ENCODE measurements at places on chromosomes 1 and 21. TPM values are rescaled to one million over a fixed set of nuclear protein-coding genes. Genes with fewer than 3 reads are reported as not detected.

DNA sequence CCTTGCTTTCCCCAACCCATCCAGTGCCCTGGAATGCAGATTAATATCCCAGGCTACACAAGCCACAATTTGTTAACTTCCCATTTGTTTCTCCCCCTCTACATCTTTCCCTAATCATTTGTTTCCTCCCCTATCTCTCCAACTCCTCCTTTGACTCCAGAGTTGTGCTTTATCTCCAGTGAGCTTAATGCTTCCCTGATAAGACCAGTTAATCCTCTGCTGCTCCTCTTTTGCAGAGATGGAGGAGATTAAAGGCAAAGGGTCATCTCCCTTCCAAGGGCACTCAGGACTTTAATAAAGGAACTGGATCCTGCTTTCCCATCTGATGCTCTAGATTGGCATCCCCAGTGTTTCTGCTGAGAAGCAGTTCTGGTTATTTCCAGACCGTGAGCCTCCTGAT lies 7.1 kb downstream of the FAM78B start:
- H3K36me3 ChIP-seq = no peaks in the 10 kb centered on the region
- no peaks in the 10 kb centered on the region for H3K4me1 ChIP-seq
- no peak for DNase-seq
- H3K27ac ChIP-seq = no peak overlapping the region
- H3K27me3 ChIP-seq = no peaks in the 10 kb centered on the region

GRCh38 chr1:159835862-159836525 lies 9.3 kb downstream of the SLAMF8 start:
- H3K4me1 ChIP-seq = peaks cover 2% of the 10 kb centered on the region
- H3K27me3 ChIP-seq = no peaks in the 10 kb centered on the region

DNA sequence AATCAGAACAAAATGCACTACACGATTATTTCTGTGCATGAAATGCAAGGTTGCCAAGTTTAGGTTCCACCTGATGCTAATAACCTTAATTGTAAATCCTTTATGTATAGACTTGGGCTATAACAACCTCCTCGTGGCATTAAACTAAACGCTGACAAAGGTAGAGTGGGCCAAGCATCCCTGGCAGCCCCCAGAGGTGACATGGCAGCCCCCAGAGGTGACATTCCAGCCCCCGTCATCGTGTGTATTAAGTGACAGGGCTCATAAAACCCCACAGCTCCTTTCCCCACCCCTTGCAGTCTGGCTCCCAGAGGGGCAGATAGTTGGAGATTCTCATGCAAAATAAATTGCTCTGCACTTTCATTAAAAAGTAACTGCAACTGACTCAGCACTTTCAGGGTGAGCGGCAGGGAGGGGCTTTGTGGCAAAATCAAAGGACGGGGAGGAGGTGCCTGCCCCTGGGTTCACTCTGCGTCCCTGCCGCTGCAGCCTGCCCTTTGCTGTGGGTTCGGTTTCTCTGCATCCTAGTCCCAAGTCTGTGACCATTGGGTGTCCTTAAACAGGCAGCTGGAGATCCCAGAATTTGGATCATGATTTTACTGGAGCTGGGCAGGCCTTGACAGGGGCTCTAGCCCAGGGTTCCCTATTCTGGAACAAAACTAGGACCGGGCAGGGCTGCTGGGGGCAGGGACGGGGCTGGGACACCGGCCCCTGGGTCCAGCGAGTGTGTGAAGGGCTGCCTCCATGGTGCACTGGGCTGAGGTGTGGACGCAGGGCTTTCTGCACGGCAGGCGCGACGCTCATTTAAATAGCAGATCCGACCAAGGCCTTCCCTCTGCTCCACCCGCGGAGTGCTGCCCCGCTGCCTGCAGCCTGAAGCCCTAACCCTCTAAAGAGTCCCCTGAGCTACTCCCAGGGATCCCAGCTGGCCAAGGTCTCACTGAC lies 234.9 kb upstream of the VAMP3 start:
- no peak for DNase-seq
- H3K4me1 ChIP-seq = no peaks in the 10 kb centered on the region
- H3K36me3 ChIP-seq = no peaks in the 10 kb centered on the region
- no peak overlapping the region for H3K27ac ChIP-seq

DNA sequence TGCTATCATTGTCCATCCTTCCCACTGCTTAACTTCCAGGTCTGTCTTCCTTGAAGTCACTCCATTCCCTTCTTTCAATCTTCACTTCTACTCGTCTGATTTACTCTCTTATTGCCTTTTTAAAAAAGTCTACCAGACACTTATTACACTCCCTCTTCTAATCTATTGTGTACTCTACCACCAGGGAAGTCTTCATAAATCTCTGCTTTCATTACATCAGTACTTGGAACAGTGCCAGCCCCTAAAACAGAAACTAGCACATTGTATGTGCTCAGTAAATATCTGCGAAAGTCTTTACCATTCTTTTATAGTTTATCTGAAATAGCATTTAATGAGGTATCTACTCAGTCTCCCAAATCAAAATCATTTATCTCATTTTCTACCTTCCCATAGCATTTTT lies 236.4 kb downstream of the USH2A start:
- no peak overlapping the region for H3K4me3 ChIP-seq
- H3K27me3 ChIP-seq = no peaks in the 10 kb centered on the region
- no peaks in the 10 kb centered on the region for H3K4me1 ChIP-seq
- no peaks in the 10 kb centered on the region for H3K36me3 ChIP-seq
- H3K27ac ChIP-seq = no peak overlapping the region

DNA sequence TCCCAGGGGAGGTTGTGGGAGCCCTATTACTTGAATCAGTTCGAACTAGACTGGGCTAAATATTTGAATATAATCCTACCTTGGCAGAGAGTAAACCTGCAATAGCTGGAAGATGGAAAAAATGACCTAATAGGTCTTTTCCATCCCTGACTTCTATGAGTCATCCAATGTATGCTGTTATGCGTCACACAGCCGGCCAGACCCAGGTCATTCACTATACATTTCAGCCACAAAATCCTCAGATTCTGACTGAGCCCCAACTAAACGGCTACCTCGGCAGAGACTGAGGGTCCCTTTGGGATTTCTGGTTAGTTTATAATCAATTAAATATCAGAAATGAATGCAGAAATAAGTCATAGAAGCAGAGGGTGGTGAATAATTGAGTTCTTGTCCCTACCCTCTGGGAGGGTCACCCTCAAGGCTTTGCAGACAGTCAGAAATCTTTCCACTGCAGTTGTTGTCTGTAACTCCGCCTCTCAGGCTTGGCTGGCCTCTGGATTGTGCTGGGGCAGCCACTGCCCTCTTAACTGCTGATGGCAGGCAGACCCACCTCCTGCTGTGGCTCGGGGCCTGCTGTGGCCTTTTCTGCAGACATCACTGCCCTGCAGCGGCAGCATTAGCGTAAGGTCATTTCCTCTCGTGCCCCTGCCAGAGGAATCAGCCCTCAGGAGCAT lies 240.5 kb downstream of the TGFB2 start:
- no peak for DNase-seq
- no peaks in the 10 kb centered on the region for H3K4me1 ChIP-seq
- H3K27me3 ChIP-seq = no peaks in the 10 kb centered on the region
- no peak overlapping the region for H3K27ac ChIP-seq
- H3K36me3 ChIP-seq = no peaks in the 10 kb centered on the region
- H3K4me3 ChIP-seq = no peak overlapping the region

GRCh38 chr1:68314151-68314780 lies 81.9 kb upstream of the WLS start:
- no peak for DNase-seq
- H3K27me3 ChIP-seq = no peaks in the 10 kb centered on the region
- peaks cover 6% of the 10 kb centered on the region for H3K4me1 ChIP-seq

DNA sequence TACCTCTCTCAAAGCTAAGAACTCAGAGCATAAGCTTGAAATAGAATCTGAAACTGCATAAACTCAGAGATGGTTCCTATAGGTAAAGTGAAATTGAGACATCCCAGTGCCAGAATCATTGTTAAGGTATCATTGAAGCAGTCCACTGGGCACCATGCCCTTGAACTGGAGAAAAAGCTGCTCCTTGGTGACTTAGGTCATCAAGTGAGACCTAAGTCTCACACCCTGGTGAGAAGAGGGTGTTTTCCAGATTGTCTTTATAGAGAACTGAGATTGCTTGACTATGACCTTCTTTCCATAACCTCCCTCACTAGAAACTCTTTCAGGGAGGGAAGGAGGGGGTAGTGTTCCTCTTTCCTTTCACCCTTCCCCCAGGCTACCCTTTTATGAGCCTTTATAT lies 9.4 kb upstream of the ATP6V1G3 start:
- H3K27me3 ChIP-seq = no peaks in the 10 kb centered on the region
- no peaks in the 10 kb centered on the region for H3K36me3 ChIP-seq
- H3K4me3 ChIP-seq = no peak overlapping the region
- no peaks in the 10 kb centered on the region for H3K4me1 ChIP-seq

- no peaks in the 10 kb centered on the region for H3K36me3 ChIP-seq
- H3K27ac ChIP-seq = no peak overlapping the region
- DNase-seq = no peak
- no peaks in the 10 kb centered on the region for H3K27me3 ChIP-seq
Observed at GRCh38 chr1:28815533-28816185, 3.7 kb downstream of the OPRD1 start.

GRCh38 chr1:211511947-211512346 lies 20.0 kb upstream of the RD3 start:
- no peaks in the 10 kb centered on the region for H3K36me3 ChIP-seq
- peaks cover 7% of the 10 kb centered on the region for H3K4me1 ChIP-seq
- no peak for DNase-seq

DNA sequence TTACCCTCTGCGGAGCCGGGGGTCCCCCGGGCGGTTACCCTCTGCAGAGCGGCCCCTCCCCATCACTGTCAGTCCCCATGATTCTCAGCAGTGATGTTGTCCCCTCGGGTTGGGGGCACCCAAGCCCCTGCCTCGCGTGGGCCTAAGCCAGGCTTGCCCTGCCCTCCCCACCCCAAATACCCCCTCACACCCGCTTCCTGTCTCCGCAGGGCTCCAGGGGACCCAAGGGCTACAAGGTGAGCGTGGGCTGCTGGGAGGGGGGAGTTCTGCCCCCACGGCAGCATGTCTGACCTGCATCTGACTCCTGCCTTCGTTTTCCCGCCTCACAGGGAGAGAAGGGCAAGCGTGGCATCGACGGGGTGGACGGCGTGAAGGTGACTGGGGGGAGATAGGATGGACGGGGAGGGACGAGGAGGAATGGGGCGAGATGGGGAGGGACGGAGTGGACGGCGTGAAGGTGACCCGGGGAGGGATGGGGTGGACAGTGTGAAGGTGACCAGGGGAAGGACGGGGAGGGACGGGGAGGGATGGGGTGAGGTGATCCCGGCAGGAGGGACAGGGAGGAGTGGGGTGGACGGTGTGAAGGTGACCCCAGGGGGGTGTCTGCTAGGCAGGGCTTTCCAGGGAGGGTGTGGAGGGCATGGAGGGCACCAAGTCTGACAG lies 8.6 kb downstream of the COL6A1 start:
- H3K27ac ChIP-seq = peak overlapping the region; percentile 30
- H3K4me1 ChIP-seq = peaks cover 12% of the 10 kb centered on the region
- DNase-seq = peak; percentile 40
- no peaks in the 10 kb centered on the region for H3K36me3 ChIP-seq
- H3K27me3 ChIP-seq = no peaks in the 10 kb centered on the region

GRCh38 chr1:189658381-189658780 lies 819.3 kb downstream of the BRINP3 start:
- DNase-seq = no peak
- no peak overlapping the region for H3K4me3 ChIP-seq
- no peaks in the 10 kb centered on the region for H3K4me1 ChIP-seq

GRCh38 chr1:214018386-214019268 lies 30.9 kb downstream of the PROX1 start:
- no peaks in the 10 kb centered on the region for H3K27me3 ChIP-seq
- no peaks in the 10 kb centered on the region for H3K4me1 ChIP-seq
- H3K27ac ChIP-seq = no peak overlapping the region
- DNase-seq = no peak

- no peaks in the 10 kb centered on the region for H3K36me3 ChIP-seq
- H3K27me3 ChIP-seq = no peaks in the 10 kb centered on the region
- H3K4me3 ChIP-seq = no peak overlapping the region
- no peak overlapping the region for H3K27ac ChIP-seq
- no peaks in the 10 kb centered on the region for H3K4me1 ChIP-seq
Observed at GRCh38 chr1:119885903-119886783, 10.2 kb downstream of the ADAM30 start.

DNA sequence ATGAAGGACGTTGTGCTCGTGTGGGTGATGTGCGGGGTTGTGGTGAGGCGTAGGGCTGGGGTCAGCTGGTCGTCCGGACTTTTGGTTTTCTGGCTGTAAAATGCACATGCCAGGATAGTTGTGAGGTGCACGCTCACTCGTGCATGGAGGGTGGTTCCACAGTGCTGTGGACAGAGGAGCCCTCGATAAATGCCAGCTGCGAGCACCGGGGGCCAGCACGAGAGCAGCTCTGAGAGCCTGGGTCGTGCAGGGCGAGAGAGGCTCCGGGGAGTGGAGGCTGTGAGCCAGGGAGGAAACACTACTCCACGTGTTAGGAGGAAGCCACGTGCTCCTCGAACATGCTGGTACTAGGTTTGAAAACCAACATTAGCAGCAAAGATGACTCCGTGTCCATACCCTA lies 39.4 kb downstream of the COL18A1 start:
- no peaks in the 10 kb centered on the region for H3K36me3 ChIP-seq
- H3K27me3 ChIP-seq = no peaks in the 10 kb centered on the region
- peaks cover 3% of the 10 kb centered on the region for H3K4me1 ChIP-seq
- DNase-seq = peak; percentile 33
- H3K27ac ChIP-seq = no peak overlapping the region

GRCh38 chr1:192061556-192061955 lies 96.7 kb upstream of the RGS18 start:
- no peaks in the 10 kb centered on the region for H3K36me3 ChIP-seq
- DNase-seq = no peak
- no peak overlapping the region for H3K27ac ChIP-seq
- no peaks in the 10 kb centered on the region for H3K4me1 ChIP-seq
- H3K27me3 ChIP-seq = no peaks in the 10 kb centered on the region

DNA sequence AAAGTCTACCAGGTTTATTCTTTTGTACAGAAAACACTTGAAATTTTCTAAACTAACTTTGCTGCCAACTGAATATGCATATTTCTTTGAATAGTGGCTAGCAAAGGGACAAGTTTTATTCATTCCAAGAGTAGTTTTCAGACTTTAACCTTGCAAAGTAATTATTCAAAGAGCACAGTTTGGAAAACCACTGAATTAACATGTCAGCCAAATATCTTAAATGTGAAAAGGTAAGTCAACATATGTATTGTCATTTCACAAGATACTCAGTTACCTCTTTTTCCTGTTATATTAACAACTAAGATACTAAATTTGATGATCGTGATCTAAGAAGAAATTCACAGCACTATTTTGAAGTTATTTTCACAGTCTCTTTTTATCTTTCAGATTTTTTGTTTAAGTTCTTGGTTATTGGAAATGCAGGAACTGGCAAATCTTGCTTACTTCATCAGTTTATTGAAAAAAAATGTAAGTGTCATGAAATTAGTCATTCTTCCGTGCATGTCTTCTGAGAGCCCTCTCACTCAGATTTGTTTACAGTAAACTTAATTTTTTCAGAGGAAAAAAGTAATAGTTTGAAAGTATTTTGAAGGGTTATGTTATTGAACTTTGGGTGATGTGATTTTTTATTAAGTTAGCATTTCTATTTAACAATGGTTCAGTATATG lies 15.3 kb downstream of the RAB4A start:
- no peak for DNase-seq
- no peak overlapping the region for H3K27ac ChIP-seq
- H3K4me1 ChIP-seq = no peaks in the 10 kb centered on the region
- no peaks in the 10 kb centered on the region for H3K27me3 ChIP-seq

- H3K36me3 ChIP-seq = no peaks in the 10 kb centered on the region
- H3K27me3 ChIP-seq = no peaks in the 10 kb centered on the region
- H3K4me1 ChIP-seq = peaks cover 9% of the 10 kb centered on the region
- no peak overlapping the region for H3K4me3 ChIP-seq
Observed at GRCh38 chr21:27418346-27418745, 451.5 kb upstream of the ADAMTS5 start.

LCE1F gene
- total RNA-seq = not detected

AGMAT gene
- total RNA-seq = 0.31 TPM

UBXN10 gene
- 2.9 TPM for total RNA-seq

TEX38 gene
- not detected for total RNA-seq

LRRC71 gene
- not detected for total RNA-seq

RIPK4 gene
- total RNA-seq = 0.90 TPM

KPRP gene
- total RNA-seq = not detected

MIXL1 gene
- total RNA-seq = 0.33 TPM

HMGN2 gene
- total RNA-seq = 504 TPM

FCN3 gene
- total RNA-seq = 7.6 TPM

All from ovary (tissue), 10 donors.